ENCODE measurements at places on chromosomes 12 and 14. TPM values are rescaled to one million over a fixed set of nuclear protein-coding genes. Genes with fewer than 3 reads are reported as not detected.

ERP27 gene
- total RNA-seq: not detected

TEX52 gene
- not detected for total RNA-seq

CEBPE gene
- total RNA-seq: not detected

LBHD2 gene
- total RNA-seq: not detected

KNTC1 gene
- 15.7 TPM for total RNA-seq

LRRK2 gene
- total RNA-seq: 30.0 TPM

DNA sequence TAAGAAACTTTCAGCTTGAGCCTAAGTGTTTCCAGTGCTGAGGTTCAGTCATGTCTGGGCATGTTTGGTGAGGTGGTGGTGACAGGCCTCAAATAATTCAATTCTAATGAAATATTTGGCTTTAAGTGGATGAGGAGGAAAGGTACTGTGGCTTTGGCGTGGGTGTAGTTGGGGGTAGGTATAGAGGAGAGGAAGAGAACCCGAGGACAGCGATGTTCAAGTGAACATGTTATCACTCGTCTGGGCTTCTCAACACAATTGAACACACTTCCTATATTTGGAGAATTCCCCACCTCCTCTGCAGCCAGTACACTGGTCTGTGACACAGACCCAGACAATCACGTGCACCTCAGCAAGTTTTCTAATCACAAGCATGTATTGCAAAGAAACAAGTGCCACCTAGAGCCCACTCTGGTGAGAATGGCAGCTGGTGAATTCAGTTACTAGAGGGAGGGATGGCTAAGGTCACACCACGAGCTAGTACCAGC lies 53.0 kb downstream of the IFNG-AS1 start:
- H3K27me3 ChIP-seq: no peaks in the 10 kb centered on the region
- H3K4me1 ChIP-seq: peaks cover 3% of the 10 kb centered on the region
- no peaks in the 10 kb centered on the region for H3K36me3 ChIP-seq
- no peak overlapping the region for H3K4me3 ChIP-seq

GRCh38 chr12:91579516-91580263 lies 397.1 kb upstream of the DCN start:
- H3K27me3 ChIP-seq: no peaks in the 10 kb centered on the region
- H3K27ac ChIP-seq: no peak overlapping the region
- H3K4me1 ChIP-seq: no peaks in the 10 kb centered on the region
- no peak for DNase-seq
- H3K36me3 ChIP-seq: no peaks in the 10 kb centered on the region
- H3K4me3 ChIP-seq: no peak overlapping the region

Data from tibial nerve (tissue), 4 donors.